ENCODE measurements at places on chromosomes 3 and 15.
A peak's percentile ranks its signal among the peaks of the same experiment; 100 is the strongest.

- DNase-seq: no peak
Measured at GRCh38 chr15:99117563-99118257, 12.8 kb downstream of the SYNM start.

GRCh38 chr3:4746241-4746958, 232.8 kb upstream of the BHLHE40 start:
- DNase-seq: no peak

- DNase-seq: no peak
Measured at GRCh38 chr3:151697496-151697895, 36.2 kb upstream of the AADACL2 start.

GRCh38 chr15:88208396-88208795, 48.1 kb downstream of the NTRK3 start:
- no peak for DNase-seq

DNA sequence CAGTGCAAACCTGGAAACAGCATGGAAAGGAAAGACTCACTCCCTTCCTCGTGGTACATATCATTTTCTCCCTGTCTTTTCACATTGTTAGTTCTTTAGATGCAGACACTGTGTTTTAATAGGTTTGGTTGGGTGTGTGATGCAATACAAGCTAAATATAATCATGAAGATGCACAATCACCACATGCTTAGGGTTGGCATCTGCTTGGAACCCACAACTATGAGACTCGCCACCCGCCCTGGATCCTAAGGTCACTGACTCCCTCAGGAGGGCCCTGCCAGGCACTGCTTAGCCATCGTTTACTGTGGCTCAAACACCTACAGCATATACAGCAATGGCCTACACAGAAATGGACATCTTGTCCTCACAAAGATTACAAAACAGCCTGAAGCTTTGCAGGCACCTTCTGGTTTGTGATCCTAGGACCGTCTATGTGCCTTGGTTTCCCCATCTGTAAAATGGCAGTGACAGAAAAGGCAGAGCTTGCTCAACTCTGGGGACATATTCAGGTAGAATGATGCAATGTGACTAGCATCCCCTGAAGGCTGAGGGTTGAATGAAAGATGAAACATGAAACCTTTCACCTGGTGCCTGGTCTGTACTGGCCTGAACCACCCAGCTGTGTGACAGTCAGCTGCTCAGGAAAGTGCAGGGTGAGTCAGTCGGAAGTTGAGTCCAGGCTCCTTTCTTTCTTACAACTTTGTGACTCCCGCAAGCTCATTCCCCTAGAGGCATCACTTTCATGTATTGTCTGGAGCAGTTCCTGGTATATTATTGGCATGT, 123.6 kb upstream of the PFN2 start:
- DNase-seq: no peak

DNA sequence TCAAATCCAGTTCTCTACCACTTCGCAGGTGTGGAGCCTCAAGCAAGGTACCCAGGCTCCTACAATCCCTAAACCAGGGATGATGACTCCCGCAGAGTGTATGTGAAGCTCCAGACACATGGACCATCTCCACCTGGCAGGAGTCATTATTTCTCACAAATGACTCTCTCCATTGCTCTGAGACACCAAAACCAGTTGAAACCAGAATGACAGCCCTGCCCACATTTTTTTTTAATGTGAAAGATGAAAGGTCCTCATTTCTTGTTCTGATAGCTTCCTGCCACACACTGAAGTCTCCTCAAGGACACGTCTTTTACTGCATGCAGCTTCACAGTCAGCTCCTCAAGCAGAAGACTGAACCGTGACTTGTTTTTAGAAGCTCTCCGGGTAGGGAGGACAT, 61.4 kb upstream of the ZBTB38 start:
- DNase-seq: peak; percentile 29

- no peak for DNase-seq
Measured at GRCh38 chr3:73433687-73434086, 191.1 kb downstream of the PDZRN3 start.

GRCh38 chr15:80823995-80824394, 44.8 kb downstream of the CEMIP start:
- no peak for DNase-seq

DNA sequence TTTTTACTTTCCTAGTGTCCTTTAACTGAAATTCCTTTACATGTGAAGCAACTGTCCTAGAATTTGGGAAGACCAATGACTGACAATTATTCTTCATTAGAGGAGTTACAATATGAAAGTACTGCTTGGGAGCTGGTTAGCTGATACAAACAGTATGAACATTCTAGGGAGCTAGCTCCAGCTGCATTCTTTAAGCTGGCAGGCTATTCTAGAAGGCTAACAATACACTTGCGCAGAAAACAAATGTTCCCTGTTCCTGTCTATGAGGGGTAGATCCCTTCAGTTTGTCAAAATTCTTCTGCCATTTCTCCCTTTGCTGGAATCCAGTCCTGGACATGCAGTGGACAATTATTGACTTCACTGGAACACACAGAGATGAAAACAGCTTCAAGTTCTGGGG, 60.2 kb upstream of the NANOGP8 start:
- no peak for DNase-seq

DNA sequence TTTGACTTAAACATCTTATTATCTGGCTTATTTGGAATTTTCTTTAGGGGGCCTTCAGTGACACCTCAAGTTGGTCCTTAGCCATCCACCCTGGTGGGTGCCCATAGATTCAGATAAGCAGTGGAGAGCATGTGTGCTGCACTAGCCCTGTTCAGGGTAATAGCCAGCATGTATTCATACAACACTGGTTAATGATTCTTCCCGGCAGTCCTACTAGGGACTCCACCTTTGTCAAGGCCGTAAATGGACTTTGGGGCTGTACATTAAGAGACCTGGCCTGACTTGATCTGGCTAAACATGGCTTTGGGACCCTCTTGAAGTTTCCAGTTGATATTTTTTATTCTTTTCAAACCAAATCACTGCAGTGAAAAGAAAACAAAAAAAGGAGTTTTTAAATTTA, 125.8 kb downstream of the PTPRG start:
- no peak for DNase-seq

- DNase-seq: no peak
Measured at GRCh38 chr3:138434276-138434874, at the start of gene ESYT3. Gene ESYT3 (plus strand): TSS chr3:138434616. CDS start chr3:138434799, 183 bp downstream.

- DNase-seq: no peak
Measured at GRCh38 chr15:65171428-65171827, 13.7 kb downstream of the CLPX start.

- no peak for DNase-seq
Measured at GRCh38 chr3:9966841-9967240, 14.6 kb upstream of the PRRT3 start.

GRCh38 chr3:78050276-78051065, 1010.6 kb downstream of the ROBO2 start:
- DNase-seq: no peak

DNA sequence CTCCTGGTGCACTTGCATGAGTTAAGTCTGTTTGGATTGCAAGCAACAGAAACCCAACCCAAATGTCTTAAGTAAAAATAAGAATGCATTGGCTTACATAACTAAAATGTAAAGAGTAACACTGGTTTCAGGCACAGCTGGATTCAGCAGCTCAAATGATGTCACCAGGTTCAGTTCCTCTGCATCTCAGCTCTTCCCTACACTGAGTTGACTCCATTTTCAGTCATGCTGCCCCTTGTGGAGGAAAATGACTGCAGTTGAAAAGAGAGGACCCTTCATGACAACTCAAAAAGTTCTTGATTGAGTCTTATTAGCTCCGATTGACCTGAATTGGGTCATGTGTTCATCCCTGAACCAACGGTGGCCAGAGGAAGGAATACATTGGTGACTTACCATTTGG, 138.5 kb upstream of the ABI3BP start:
- no peak for DNase-seq

GRCh38 chr3:67109651-67110204, 111.6 kb downstream of the KBTBD8 start:
- DNase-seq: no peak

DNA sequence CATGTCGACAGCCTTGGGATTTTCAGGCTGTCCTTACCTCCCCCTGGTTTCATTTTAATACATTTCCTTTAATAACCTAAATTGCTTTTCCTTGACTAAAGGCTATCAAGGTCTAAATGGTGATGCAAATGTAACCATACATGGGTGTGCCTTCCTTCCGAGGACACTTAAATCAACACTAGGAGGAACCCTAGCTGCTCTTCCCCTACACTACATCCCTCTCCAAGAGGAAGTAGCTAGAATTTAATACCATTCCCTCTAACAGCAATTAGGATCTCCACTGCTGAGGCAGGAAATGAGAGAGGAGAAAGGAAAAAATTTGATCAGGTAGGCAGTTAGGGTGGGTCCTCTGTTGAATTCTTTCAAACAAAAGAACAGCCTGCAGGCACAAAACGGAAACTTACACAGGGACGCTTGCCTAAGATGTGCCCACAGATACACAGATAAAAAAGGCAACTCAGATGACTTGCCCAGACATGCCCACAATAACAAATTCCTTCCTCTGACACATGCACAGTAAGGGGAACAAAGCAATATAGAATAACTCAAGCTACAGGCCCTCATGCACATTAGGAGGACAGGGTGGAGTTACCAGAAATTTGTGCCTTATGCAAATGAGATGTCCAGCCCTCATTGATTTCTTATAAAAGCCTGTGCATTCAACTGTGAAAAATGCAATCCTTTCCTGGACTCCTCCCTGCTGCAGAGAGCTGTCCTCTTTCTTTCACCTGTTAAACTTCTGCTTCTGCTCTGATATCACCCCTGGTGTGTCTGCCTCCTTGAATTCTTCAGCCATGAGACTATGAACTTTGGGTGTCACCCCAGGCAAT, 1024.4 kb upstream of the CADM2 start:
- no peak for DNase-seq

- DNase-seq: no peak
Measured at GRCh38 chr3:165712382-165712781, 124.8 kb downstream of the BCHE start.

DNA sequence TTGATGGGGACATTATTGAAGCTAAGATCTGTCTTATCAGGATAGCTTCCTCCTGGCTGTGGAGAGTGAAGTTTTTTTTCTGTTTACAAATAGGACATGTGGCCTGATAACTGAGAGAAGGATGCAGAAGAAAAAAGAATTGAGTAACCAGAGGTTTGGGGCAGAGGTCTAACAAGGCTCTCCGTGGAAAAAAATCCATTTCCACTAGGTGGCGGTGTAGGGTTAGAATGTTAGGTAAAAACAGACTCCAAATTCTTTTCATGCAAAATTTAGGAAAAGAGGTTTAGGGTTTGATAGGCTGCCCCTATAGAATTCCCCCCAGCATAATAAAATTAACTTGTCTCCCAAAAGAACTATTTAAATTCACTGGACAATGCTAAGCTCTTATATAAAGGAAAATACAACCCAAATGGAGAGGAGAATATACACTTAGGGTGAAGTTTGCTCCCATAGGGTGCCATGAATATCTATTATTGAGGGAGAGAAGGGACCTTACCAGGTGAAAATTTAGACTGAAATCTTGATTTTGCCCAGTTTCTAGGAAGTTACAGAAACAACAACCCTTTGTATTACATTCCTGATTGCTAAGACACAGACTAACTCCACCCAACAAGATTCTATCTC, 1560.4 kb downstream of the OTOL1 start:
- DNase-seq: no peak

DNA sequence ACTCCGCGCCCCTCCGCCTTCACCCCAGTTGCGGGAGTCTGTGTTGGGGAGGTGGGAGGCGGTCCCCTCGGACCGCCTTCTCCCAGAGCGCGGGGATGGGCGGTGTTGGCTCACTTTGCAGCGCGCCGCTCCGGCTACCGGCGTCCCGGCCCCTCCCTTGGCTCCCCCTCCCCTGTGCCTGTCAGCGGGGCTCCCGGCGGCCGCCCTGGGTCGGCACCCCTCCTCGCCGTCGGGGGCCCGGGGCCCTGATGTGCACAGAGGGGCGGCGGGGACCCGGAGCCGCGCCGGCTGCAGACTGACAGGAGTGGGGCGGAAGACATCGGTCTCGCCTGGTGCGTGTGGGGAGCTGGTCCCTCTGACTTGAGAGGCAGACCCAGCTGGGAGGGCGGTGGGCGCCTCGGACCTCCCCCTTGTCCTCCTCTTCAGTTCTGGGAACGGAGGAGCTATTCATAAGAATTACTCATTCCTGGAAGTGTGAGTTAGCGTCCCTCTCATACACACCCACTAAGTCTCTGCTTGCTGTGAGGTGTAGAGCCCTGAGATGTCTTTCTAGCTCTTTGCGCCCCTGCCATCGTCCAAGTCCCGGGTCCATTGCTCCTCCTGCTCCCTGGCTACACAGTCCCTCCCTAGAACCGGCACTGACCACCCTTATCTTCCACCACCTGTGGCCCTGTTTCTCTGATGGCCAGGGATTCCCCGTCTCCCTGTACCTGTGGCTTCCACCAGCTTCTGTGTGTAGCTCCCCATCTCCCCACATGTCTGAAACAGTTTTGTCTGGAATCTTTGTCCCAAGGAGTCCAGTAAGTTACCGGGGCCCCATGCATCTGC, 42.3 kb upstream of the ROPN1 start:
- no peak for DNase-seq

DNA sequence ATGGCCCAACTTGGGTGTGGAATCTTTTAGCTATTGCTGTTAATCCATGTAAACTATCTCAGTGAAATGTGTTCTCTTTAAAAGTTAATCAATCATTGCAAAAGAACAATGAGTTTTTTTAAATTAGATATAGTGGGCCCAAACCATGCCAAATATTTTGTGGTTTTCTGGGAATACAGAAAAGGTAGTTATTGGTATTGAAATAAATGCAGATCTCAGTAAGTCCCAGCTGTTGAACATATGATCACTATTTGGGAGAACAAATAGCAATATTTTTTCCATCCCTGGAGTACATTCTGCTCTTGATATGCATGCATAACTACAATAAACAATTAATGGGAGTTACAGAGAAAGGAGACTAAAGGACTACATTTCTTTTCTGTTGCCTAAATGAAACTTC, 36.0 kb upstream of the LEKR1 start:
- DNase-seq: no peak

Data from effector CD4-positive, alpha-beta T cell (primary cell).